ENCODE measurements at places on chromosomes 6 and 20.

DNA sequence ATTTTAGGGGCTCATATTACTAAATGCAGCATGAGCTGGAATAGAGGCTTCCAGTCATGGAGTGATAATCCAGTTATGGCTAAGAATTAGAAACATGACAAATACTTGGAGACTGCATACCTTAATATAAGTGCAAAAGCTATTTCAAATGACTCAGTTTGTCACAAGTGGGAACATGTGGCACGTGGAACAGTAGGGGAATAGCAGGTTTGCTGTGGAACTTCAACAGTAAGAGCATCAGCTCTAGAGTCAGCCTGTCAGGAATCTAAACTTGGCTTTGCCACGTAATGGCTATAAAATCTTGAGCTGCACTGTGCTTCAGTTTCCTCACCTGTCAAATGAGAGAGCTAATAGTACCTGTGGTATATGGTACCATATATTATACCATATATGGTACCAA lies 62.1 kb downstream of the HTR1B start:
- DNase-seq, result no peak

DNA sequence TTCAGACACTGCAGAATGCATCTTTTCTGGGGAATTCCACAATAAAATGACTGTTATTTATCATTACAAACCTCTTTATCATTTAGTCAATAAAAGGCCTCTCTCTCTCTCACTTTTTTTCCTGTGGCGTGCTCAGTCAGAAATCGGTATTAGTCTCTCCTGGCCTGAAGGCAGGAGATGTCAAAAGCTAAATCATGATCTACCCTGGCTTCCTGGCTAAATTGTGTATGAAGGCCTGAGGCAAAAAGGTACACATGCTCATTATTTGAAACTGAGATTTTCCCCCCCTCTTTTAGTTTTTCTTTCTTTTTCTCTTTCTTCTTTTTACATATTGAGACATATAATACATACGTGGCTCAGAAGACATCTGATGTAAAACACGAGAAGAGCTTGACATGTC lies 375.0 kb upstream of the SLC35B3 start:
- DNase-seq, result no peak

- peak; percentile 81 for DNase-seq
Measured at GRCh38 chr6:71349976-71350615, 61.5 kb downstream of the OGFRL1 start.

DNA sequence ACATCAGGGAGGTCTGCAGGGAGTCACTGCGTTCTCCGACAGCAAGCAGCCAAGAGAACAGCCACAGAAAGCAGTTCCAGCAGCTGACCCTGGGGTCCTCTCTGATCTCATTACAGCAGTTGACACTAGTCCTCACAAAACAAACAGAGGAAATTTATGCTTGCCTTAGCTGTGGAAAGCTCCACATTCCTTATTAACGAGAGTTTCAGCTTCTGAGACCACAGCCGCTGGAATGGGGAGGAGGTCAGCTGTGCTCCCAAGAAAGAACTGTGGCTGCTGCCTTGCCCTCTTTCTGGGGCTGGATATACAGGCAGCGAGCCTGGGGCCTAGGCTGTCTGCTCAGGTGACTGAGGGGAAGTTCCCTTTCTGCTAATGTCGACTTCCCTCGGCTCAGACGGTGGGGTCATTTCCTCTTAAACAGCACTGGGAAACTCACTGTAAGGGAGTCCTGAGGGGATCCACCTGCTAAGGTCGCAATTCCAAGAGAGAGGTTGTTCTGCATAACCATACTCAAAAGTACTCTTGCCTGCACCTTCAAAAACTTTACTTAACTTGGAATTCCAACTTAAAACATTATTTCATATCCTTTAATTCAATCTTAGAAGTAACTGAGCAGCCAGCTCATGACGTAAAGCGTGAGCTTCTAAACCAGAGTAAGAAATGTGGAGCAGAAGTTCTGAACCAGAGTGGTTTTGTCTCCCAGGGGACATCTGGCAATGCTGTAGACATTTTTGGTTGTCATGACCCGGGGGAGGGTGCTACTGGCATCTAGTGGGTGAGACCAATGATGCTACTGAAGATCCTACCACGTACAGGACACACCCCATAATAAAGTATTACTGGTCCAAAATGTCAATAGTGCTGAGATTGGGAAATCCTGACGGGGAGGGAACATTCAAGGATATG lies 80.3 kb downstream of the BACH2 start:
- DNase-seq, result peak; percentile 12

- peak; percentile 96 for DNase-seq
Measured at GRCh38 chr20:1718604-1719384, 61.2 kb upstream of the SIRPG start.
